ENCODE measurements at places on chromosomes 3 and 15.

- no peak for DNase-seq
These were observed 29.5 kb upstream of the ZNF710 start for GRCh38 chr15:89971592-89971997.

- DNase-seq = no peak
These were observed 416.9 kb downstream of the TUSC7 start for GRCh38 chr3:117126460-117126859.

GRCh38 chr3:160831401-160831800 lies 75.4 kb downstream of the PPM1L start:
- no peak for DNase-seq

DNA sequence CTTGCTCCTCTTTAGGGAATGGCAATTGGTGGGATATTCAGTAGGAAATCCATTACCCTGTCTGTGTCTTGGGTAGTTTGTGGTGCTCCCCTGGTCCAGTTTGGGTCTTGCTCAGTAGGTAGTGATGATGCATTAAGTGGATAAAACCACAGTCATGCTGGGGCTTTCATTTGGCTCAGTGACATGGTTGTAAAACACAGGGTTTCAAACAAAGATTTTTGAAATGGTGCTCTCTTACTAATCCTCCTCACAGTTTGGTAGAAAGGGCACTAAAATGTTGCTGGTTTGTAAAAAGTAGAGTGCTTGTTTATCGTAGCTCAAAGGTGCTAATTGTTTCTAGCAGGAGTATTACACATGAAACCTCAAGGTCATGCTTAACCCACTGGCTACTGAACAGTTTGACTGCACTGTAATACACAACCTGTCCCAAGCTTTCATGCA lies 22.9 kb downstream of the BBX start:
- no peak for DNase-seq

DNA sequence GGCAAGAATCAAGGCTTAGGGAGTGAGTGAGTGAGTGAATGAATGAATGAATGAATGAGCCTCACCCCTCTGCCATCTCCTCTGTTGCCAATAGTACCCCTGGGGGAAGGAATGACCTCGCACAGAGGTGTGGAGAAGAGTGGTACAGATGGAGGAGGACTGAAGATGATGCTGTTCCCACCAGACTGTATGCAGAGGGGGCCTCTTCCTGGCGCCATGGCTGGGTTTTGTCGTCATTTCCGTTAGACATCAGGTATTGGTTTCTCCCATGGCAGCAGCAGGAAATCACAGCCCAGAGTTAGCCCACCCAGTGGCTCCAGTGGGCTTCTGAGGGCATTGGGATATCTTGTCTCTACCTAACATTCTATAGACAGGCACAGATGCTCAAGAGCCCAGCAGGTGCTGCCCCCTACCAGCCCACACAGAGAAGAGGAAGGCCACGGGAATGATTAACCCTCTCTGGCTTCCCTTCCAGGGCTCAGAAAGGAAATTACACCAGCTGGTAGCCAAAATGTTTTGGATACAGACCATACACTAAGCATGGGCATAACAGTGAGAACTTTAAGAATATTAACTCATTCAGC lies 109.8 kb upstream of the SLC6A11 start:
- no peak for DNase-seq

GRCh38 chr3:148723631-148724030 lies 25.9 kb downstream of the AGTR1 start:
- DNase-seq = no peak

- DNase-seq = no peak
These were observed 44.5 kb downstream of the BCL2L10 start for GRCh38 chr15:52068004-52068615.

GRCh38 chr3:46890132-46890531 lies 12.6 kb downstream of the PTH1R start:
- DNase-seq = no peak

DNA sequence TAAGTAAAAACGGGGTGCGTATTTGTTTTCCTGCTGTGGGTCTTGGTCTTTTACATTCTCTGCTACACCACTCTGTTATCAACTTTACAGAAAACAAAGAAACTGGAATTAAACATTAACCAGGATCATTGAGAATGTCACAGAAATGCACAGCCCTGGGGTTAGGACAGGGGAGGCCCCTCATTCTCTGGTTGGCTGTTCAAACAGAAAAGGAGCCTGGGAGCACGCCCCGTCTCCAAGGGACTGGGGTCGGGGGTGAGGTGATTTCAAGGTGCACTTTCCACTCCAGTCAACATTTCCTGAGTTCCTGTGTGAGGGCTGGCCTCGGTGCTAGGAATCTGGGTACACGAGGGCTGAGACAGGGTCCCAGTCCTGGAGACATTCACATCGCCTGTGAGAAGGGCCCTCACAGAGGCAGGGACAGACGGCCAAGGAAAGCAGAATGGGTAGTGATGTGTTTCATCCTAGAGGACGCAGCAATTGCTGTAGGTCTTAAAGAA lies 30.3 kb downstream of the CPN2 start:
- DNase-seq = no peak

- DNase-seq = no peak
These were observed 498.0 kb downstream of the MECOM start for GRCh38 chr3:169165196-169166158.

DNA sequence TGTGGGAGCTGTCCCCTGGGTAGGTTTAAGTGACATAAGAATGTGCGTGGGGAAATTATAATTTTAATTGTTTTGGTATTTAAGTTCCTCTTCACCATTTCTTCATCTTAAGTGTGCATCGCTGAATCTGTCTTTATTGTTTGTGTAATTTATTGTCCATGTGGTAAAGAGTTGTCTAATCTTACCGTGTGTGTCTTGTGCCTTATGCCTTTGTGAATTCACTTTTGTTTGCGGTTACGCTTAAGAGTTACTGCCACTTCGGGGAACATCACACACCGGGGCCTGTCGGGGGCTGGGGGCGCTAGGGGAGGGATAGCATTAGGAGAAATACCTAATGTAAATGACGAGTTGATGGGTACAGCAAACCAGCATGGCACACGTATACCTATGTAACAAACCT lies 767 bp downstream of the WDR48 start:
- DNase-seq = no peak

- DNase-seq = no peak
These were observed 1310.2 kb downstream of the SI start for GRCh38 chr3:163768048-163768447.

GRCh38 chr3:81643721-81644120 lies 117.7 kb downstream of the GBE1 start:
- DNase-seq = no peak

DNA sequence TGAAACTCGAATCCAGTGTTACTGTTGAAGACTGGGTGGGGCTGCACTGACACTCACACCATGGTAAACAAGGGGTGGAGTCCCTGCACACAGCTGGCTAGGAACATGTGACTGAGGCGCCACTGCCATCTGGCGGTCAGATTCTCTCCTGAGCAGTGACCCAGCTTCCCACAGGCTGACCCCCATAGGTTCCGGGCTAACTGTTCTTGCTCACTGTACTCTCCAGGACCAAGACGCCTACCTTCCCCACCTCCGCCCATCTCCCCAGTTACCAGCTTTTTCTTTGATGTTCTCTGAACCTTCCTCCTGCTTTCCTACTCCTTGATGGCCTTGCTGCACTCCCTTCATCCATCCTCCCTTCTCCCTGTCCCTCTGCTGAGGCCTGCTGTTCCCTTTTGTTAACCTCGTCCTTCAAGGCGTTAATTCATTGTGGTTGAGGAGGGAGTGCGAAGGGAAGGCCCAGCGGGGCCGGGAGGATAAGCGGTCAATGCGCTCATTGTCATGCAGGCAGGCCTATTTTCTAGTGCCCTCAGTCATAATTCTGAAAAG lies 115.2 kb downstream of the ATP8B4 start:
- peak; percentile 7 for DNase-seq

GRCh38 chr3:3087279-3087678 lies 22.9 kb downstream of the IL5RA start:
- DNase-seq = no peak

GRCh38 chr15:81115054-81115939 lies 18.8 kb upstream of the CFAP161 start:
- no peak for DNase-seq

- DNase-seq = no peak
These were observed 411.5 kb downstream of the RAP2B start for GRCh38 chr3:153573481-153573880.

DNA sequence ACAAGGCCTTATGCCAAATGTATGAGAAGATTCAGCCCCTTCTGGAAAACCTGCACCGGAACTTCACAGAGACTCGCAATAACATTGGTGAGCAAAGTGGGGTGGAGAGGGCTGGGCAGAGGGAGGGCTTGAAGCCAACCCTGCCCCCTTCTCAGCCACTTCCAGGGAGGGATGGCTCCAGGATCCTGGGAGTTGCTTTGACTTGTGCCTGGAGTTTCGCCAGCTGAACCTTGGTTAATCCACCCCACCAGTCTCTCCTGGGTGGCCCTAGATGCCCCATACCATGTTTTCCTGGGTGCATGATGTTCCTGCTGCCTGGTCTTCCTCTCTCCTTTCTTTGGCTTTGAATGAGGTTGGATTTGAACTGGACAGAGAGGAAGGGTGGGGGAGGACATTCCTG lies 10.8 kb downstream of the TBC1D21 start:
- DNase-seq = no peak

DNA sequence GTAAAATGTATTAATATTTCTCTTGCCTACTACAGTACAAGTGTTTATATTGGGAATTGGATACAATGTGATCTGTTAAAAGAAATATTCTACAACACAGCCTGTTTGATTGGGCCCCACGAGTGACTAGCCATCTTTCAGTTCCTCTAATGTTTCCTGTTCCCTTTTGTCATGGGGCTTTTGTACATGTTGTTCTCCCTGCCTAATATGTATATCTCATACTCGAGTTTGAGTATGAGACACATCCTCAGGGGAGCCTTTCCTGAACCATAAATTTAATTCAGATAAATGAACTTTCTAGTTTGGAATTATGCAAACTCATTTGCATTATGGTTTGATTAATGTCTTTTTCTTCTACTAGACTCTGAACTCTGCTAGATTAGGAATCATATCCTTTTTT lies 65.5 kb downstream of the MEF2A start:
- DNase-seq = no peak

- DNase-seq = no peak
These were observed 693.1 kb upstream of the NECTIN3 start for GRCh38 chr3:110378481-110378880.

DNA sequence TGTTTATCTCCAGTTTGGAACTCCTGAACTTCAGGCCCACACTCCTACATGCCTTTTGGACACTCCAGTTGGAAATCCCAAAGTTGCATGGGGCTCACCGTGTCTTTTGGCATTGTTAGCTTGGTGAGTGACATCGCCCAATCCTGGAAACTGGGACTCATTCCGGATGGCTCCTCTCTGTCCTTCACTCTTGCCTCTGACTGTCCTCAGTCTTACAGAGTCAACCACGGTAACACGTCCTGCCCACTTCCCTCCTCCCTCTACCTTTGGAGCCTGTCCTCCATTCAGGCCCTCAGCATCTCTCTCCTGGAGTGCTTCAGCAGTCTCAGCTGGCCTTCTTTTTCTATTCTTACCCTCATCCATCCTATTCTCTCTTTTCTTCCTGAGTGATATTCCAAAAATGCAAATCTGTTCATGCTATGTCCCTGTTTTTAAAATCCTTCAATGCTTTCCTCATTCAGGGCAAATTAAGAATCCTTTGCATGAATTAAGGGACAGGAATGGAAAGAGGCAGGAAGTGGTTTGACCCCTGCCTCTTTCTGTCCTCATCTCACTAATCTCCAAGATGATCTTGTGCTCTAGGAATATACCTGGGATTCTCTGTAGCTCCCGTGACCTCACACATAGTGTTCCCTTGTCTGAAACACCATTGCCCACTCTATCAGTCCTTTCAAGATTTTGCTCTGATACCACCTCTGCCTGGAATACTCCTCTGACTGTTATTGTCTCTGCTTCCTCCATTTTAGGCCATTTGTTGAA lies 42.5 kb downstream of the LPP start:
- no peak for DNase-seq
